Astrocyte (in vitro differentiated cells and primary cell): ENCODE measurements at places on chromosomes 5 and 9.
A peak's percentile ranks its signal among the peaks of the same experiment; 100 is the strongest.

GRCh38 chr9:37210737-37211523, 90.6 kb downstream of the ZCCHC7 start:
- no peak for DNase-seq

DNA sequence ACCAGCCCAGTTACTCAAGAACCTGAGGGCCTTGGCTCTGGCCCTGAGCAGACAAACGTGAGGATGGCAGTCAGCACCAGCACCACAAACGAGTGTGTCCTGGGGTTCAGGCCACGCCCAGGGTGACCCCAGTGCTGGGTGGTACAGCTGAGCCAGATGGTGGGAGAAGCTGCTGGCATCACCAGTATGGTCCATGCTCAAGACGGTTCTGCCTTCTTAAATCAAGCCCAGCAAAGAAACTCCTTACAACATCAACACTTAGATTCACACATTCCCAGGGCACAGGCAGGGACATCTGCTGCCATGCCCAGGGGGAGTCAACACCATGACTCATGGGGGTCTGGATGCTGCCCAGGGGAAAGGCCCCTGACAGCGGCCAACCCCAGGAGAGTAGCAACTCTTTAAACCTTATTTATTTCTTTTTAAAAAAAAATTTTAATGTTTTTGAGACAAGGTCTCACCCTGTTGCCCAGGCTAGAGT, 31.3 kb downstream of the IPPK start:
- DNase-seq = no peak

DNA sequence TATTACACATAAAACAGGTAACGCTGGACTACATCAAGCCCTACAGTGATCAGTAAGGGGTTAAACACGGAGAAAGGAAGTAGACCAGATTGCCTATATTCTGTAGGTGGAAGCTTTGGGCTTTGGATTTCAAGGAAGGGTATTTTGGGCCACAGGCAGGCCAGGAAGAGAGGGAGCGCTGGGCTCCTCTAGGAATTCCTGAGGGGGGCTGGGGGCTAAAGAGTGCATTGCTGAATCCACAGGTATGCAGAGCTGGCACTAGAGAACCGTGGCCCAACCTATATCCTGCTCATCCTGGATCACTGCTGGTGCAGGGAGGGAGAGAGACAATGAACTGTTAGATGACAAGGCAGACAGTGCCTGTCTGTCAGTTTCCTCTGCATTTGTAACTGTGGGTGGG, 367.1 kb downstream of the CSNK1G3 start:
- DNase-seq = no peak

DNA sequence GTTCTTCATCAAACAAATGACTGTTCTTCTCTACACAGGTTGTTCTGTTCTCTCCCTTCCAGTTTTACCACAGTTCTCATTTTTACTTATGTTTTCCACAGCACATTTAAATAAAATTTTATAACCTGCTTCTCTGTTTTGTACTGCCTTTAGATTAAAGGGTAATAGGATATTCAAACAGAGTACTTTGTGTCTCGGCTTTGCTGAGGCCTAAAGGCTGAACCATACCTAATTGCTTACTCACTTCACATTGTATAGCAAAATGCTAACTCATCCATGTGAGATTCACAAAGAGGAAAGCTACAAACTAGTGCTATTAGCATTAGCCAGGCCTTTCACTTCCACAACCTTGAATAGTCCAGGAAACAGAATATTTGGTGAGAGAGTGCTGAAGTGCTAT, 200.3 kb downstream of the TRPM3 start:
- DNase-seq = peak; percentile 71

DNA sequence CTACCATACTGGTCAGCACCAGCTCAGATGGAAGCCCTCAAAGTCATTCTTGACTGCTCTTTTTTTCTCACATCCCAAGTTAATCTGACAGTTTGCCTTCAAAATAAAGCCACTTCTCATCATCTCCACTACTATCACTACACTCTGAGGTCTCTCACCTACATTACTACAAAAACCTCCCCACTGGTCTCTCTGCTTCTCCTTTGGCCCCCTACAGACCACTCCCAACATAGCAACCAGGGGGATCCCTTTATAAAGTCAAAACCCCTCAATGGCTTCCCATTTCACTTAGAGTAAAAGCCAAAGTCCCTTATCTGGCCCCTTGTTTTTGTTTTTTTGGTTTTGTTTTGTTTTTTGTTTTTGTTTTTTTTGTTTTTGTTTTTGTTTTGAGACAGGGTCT, 4.6 kb downstream of the ARAP3 start:
- DNase-seq = no peak

GRCh38 chr9:72355153-72355552, 9.9 kb downstream of the ZFAND5 start:
- no peak for DNase-seq

DNA sequence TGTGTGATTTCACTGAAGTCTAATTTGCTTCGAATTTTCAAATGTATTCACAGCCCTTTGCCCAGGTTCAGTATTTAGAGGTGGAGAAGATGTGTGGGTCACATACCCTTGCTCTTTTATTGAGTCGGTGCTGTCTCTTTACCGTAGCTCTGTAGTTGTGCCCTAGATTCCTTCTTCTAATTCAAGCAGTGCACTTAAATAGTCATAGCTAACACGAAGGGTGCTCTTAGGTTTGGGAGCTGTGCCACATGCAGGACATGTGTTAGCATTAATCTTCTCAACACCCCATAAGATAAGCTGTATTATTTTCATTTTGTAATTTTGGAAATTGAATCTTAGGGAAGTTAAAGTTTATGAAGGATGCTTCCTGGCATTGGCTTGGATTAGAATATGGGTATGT, 293.3 kb downstream of the MAST4 start:
- DNase-seq = no peak

GRCh38 chr5:113296676-113297075, 138.1 kb downstream of the TSSK1B start:
- no peak for DNase-seq

DNA sequence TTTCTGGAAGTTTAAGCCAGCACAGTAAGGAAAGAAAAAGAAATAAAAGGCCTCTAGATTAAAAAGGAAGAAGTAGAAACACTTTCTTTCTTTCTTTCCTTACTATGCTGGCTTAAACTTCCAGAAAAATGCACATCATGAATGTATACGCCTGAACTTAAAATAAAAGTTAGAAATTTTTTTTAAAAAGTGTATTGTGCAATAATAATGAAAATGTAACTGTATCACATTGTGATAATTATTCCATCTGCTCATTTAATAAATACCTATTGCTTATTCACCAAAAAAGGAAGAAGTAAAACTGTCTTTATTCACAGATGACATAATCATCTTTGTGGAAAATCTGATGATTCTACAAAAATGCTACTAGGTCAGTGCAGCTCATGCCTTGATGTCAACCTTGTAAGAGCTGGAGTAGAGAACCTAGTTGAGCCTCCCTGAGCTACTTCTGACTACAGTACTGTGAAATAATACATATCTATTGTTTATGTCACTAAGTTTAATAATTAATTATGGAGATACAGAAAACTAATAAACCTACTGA, 49.4 kb downstream of the MCTP1 start:
- no peak for DNase-seq

GRCh38 chr5:171428168-171428696, 8.8 kb downstream of the FGF18 start:
- no peak for DNase-seq

GRCh38 chr5:107373549-107374263, 297.0 kb downstream of the EFNA5 start:
- no peak for DNase-seq

GRCh38 chr5:77353251-77353650, 138.9 kb downstream of the WDR41 start:
- DNase-seq = no peak

GRCh38 chr5:111735583-111736270, 21.3 kb downstream of the NREP start:
- DNase-seq = peak; percentile 96

GRCh38 chr5:177490311-177490991, 7.0 kb downstream of the PDLIM7 start:
- DNase-seq = no peak

GRCh38 chr9:135037521-135038250, 49.8 kb upstream of the OLFM1 start:
- no peak for DNase-seq

DNA sequence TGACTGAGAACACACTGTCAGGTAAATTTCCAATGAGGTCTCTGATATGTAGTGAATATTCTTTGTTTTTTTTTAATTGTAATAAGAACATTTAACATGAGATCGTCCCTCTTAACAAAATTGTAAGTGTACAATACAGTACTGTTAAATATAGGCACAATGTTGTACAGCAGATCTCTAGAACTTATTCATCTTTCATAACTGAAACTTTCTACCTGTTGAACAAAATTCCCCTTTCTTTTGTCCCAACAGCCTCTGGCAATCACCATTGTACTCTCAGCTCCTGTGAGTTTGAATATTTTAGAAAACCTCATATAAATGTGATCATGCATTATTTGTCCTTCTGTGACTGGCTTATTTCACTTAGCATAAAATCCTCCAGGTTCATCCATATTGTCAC, 10.6 kb upstream of the PRLR start:
- DNase-seq = no peak

GRCh38 chr5:39783756-39784421, 359.1 kb upstream of the DAB2 start:
- DNase-seq = peak; percentile 28

DNA sequence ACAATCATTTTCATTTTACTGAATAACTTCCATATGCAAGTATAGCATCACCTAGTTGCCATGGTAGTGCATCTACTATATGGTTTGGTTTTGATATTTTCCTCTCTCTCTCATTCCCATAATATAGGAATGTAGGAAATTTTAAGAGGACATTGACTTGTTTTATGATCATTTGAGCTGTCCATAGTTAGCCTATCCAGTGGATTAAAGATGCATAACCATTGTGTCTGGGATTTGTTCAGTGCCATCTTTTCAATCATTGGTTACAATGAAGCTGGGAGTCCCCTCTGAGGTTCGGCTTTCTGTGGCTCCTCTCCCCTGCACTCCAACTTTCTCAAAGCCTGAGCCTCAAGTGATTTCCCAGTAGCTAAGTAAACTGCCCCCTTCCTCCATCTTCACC, 458.5 kb downstream of the RAB3C start:
- no peak for DNase-seq

DNA sequence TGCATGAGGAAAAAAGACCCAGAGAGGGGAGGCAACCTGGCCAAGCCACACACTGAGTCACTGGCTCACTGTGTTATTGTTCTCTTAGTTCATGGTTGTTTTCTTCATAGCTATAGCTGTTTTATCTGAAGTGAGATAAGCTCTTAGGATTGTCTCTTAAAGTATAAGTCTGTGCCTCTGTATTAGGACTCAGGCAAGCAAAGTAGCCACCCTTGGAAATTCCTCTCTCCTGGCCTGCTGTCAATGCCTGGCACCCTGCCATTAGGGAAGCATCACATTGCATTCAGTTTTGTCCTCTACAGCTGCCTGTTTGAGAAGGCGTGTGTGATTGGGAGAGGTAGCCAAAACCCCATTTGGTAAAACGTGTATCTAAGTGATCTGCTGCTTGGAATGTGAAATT, 147.4 kb upstream of the GLRA1 start:
- DNase-seq = peak; percentile 24

DNA sequence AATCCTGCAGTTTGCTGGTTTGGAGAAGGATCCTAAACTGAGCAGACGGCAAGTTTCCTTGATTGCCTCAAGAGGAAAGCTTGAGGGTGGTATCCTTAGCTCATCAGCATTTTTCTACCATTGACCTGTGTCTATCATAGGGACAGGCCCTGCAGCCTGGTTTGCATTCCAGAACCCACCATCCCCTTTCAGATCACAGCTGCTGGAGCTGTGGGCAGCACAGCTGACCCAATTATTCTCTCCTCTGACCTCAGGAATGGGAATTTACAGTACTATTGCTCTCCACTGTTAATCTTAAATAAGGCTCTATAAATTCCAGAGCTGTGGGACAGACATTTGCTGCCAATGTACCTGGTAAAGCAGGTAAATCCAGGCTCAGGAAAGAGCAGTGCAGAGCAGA, 163.0 kb downstream of the SPOCK1 start:
- no peak for DNase-seq

DNA sequence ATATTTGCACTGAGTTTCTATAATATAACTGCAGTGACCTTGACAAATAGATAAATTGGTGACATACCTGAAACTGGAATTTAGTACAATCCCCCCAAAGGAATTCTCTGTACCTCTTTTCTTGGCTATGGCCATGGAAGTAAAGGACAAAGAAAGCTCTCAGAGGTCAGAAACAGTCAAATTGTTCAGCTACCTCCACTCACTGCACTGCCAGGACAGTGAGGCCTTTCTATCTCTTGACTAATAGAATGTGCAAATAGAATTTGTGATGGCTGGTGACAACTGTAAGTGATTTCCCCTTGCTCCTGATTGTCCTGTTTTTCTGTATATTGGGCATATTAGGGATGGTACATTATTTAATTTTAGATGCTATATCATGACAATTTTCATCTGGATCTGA, 67.1 kb downstream of the CCDC192 start:
- no peak for DNase-seq

DNA sequence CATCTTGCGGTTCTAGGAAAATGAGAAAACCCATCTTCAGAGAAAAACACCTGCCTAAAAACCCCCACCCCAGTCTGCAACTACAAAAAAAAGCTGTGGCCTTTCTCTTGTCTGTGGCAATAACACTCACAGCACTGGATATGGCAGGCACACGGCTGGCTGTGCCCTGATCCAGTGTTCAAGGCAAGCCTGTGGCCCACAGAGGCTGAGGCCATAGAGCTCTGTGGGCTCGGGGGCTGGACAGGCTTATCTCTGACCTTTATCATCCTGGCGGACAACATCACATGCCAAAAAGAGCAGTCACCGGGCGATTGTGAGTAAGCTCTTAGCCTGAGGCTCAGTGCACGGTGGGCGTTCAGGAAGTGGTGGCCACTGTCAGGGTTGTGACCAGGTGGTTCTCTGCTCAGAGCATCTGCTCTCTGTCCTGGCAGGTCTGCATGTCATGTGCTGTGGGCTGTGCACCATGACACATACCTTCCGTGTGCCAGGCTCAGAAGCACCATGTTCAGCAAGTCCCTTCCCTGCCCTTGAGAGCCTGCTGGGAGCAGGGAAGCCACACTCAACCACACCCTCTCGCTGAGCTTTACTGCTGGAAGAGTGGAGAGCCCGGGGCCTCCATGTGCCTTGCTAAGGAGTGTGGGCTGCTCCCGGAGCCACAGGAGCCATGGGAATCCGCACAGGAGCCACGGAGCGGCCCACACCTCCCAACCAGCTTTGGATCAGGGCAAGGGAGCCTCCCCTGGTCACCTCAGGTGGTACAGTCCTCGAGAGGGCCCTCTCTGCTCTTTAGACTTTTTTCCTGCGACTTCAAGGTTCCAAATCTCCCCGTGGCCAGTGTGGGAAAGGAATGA, 34.6 kb upstream of the WDR38 start:
- peak; percentile 60 for DNase-seq

- no peak for DNase-seq
These were observed 27.8 kb downstream of the PCDHGC5 start for GRCh38 chr5:141516672-141517025.

- DNase-seq = no peak
These were observed 455.3 kb downstream of the RAB3C start for GRCh38 chr5:59037941-59038797.

DNA sequence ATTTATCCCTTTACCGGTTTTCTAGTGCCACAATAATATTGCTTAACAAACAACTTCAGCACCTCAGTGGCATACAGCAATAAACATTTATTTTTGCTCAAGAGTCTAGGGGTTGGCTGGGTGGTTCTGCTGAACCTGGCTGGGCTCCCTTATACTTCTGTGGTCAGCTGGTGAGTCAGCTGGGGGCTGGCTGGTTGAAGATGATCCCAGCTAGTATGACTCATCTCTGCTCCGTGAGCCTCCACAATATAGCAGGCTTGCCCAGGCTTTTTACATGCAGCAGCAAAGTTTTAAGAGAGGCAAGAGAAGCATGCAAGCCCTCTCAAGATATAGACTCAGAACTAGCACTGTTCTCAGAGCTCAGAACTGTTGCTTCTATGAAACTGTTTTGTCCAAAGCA, 523.5 kb upstream of the CLINT1 start:
- DNase-seq = peak; percentile 95
